ENCODE measurements at places on chromosomes 5 and 9.

DNA sequence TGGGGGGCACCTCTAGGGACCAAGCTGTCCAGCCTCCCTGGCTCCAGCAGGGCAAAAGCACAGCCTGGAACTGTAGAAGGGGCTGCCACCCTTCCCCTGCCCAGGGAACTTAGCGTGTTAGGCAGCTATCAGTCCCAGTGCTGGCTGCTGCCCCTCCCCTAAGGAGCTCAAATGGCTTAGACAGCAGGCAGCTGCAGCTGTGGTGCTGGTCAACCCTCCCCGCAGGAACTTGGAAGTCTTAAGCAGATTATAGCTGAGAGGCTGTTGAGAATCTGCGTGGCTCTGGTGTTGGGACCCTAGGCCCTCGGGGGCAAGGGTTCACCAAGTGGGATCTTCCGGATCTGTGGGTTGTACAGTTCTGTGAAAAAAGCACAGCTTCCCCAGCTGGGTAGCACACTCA lies 536.5 kb upstream of the CDH10 start:
- DNase-seq = no peak

- no peak for DNase-seq
Measured at GRCh38 chr5:137312011-137312410, 187.1 kb downstream of the SPOCK1 start.

GRCh38 chr9:132823370-132824145 lies 54.5 kb downstream of the AK8 start:
- no peak for DNase-seq

GRCh38 chr5:32869216-32869615 lies 158.1 kb downstream of the NPR3 start:
- DNase-seq = no peak

DNA sequence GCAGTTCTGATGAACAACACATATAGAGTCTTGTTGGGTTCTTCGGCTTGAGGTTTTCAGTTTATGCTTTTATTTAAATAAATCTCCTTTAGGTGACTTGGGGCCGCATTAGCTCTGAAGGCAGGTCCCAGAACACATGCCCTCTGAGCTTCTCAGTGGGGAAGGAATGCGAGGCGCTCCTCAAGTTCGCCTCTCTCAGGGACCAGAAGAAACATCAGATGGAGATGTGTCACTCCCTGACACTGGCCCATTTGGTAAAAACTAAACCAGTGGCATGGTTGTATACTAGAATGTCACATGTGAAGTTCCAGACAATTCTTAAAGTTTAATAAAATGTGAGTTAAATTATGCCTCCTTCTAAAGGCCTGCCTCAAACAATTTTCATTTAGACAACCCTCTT lies 1.9 kb downstream of the MACROH2A1 start:
- DNase-seq = no peak

DNA sequence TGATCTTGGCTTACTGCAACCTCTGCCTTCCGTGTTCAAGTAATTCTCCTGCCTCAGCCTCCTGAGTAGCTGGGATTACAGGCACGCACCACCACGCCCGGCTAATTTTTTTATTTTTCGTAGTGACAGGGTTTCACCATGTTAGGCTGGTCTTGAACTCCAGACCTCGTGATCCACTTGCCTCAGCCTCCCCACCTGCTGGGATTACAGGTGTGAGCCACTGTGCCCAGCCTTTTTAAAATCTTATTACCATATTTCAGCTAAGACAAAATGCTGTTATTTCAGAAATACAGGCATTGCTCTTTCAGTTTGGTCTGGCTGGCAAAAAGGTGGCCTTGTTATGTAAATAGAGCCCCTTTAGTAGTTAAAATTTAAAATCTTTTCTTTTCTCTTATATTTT lies 46.9 kb upstream of the GLDC start:
- DNase-seq = no peak

GRCh38 chr5:33277061-33277650 lies 163.6 kb upstream of the TARS1 start:
- DNase-seq = no peak

GRCh38 chr9:37574241-37574721 lies 1.9 kb downstream of the FBXO10 start:
- no peak for DNase-seq
